ENCODE measurements at places on chromosomes 12 and 14.

DNA sequence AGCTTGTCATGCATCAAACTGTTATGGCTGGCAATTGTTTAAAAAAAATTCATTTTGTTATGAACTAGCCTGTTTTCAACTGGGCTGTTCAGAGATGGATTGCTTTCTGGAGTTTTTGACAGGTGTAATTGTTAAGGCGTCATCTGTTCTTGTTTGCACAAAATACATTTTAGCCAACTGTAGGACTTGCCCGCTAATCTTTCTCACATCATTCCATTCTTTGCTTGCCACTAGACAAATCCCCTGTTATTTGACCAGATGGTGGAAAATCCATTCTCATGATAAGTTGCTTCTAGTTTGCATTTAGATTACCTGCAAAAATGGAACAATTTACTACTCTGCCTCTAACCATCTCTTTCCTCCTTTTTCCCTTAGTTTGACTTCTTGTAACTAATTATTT, 114.3 kb downstream of the NPAS3 start:
- no peak for DNase-seq

GRCh38 chr12:79262938-79263337, 398.4 kb downstream of the SYT1 start:
- no peak for DNase-seq

DNA sequence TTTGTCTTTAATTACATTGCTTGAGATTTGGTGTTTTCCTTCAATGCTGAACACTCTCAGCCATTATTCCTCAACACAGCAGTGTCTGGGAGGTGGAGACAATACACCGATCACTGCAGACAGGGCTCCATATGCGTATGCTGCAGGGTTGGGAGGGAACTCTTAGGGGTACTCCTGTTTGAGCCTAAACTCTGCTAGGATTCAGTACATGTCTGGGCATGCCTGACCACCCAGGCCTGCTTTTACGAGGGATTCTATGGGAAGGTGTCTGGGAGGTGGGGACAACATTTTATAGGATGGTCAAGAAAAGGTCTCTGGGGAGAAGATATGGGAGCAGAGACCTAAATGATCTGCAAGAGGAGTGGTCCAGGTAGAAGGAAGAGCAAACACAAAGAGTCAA, 34.3 kb downstream of the DHRS2 start:
- no peak for DNase-seq

- DNase-seq, result no peak
Observed at GRCh38 chr12:107282628-107283027, 189.3 kb upstream of the CRY1 start.

GRCh38 chr12:15963271-15963670, 52.1 kb downstream of the DERA start:
- DNase-seq, result no peak

DNA sequence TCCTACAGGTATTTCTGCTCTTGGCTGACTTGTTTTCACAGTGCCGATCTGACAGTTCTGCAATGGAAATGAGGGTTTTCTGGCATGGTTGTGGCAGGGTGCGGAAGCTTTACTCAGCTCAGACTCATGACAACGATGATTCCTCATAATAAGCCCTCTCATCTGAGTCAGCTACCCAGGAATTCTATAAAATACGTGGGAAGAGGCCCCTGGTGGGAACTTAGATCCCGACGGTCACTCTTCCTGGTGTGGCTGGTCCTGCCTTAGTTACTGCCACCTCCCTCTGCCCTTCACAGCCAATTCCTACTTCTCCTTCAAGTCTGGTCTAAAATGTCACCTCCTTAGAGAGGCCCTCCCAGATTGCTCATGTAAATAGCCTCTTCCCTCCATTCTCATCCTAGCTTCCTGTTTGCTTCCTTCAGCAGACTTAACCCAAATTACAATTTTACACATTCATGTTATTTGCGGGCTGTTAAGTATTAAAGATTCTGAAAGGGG, 104.2 kb upstream of the MAP1LC3B2 start:
- DNase-seq, result peak; percentile 20

DNA sequence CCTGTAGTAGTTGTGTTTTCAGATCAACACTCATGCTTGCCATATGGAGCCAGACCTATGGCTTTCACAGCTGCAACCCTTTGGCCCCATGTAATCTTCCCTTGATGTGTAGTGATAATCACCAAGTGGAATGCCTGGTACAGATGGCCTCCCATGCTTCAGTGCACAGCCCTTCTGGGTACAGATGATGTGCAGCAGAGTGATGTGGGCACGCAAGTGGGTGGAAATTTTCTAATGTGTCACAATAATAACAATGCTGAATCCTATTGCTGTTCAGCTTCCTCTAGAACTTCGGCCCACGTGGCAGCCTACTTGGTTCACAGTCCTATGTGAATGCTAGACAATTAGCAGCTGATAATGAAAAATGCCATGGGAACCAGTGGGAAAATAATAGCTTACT, 188.1 kb downstream of the SNAPC1 start:
- no peak for DNase-seq

DNA sequence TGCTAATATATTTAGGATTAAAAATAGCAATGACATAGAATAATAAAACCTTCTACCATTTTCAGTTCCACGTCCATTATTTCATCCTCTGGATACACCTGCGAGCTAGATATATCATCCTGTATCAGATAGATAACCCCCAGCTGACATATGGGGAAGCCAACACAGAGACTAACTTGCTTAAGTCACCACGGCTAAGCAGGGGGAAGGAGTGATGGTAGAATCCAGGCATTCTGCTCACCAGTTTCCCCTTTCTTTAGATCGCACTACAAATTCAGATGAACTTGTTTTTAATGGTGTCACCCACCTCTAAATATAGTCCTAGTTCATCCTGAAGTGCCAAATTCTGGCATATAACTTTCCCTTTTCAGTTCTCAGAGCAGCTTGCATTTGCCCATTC, 110.1 kb downstream of the TXNDC16 start:
- no peak for DNase-seq

GRCh38 chr12:116832353-116832752, 48.9 kb downstream of the HRK start:
- DNase-seq, result no peak

- DNase-seq, result no peak
Observed at GRCh38 chr12:100399095-100399494, 42.2 kb downstream of the SLC17A8 start.

DNA sequence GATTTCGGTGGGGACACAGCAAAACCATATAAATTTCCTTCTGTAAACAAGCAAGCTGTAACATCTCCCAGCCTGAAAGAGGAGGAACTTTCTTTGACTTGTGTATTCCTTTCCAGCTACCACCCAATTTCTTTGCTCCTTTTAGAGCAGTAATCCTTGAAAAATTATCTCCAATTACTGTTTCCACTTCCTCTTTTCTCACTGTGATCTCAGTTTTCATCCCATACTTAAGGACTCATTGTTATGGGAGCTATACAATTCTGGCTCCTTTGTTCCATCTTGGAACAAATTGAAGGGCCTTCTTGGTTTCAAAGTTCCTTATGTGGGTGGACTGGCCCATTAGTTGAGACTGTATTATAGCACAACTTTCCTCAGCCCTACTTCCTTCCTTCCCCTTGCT, 152.6 kb downstream of the AKAP6 start:
- DNase-seq, result no peak

DNA sequence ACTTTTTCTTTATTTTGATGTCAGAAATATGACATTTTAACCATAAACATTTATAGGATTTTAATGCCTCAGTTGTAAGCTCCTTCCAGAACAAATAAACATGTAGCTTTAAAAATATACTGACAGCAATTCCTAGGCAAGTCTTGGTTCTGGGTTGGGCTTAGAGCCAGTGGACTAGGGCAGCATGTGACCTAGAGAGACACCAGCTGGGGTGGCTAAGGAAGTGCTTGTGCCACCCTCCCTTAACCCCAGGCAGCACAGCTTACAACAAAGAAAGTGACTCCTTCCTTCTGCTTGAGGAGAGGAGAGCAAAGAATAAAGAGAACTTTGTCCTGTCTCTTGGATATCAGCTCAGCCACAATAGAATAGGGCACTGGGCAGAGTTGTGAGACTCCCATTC, 61.6 kb upstream of the KTN1 start:
- no peak for DNase-seq

GRCh38 chr12:90399357-90399756, 555.6 kb downstream of the CCER1 start:
- DNase-seq, result no peak

DNA sequence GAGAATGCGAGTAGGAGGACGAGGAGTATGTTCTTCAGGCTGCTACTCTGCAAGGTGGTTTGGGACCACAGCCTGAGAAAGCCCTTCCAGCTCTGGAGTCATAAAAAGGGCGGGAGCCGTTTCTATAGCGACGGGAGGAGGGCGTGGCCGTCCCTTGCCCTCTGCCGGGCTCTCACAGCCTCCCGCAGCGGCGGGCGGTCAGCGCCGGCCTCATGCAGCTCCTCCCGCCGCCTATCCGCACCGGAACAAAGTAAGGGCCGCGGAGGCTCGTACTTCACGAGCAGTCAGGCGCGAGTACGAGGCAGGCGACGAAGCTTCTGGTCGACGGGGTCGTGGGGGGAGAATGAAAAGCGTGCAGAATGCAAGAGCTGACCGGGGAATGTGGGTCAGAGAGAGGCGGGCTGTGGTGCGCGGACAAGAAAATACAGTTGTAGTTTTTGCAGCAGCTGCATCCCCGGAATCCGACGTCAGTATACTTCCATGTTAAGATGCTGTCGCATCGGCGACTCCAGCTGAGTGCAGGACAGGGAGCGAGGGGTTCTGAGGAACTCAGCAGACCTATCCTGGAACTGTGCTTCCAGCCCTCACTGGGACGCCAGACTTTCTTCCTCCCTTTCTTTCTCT, at the start of gene DYRK4:
Gene DYRK4, plus strand, starts transcription at position 175 of the 624 bp plus-strand sequence. Its CDS starts 38 bp downstream, at position 213.
- DNase-seq, result no peak

GRCh38 chr14:69763761-69764510, 3.0 kb upstream of the SRSF5 start:
- DNase-seq, result no peak

GRCh38 chr12:24903329-24904088, 45.4 kb downstream of the BCAT1 start:
- no peak for DNase-seq

DNA sequence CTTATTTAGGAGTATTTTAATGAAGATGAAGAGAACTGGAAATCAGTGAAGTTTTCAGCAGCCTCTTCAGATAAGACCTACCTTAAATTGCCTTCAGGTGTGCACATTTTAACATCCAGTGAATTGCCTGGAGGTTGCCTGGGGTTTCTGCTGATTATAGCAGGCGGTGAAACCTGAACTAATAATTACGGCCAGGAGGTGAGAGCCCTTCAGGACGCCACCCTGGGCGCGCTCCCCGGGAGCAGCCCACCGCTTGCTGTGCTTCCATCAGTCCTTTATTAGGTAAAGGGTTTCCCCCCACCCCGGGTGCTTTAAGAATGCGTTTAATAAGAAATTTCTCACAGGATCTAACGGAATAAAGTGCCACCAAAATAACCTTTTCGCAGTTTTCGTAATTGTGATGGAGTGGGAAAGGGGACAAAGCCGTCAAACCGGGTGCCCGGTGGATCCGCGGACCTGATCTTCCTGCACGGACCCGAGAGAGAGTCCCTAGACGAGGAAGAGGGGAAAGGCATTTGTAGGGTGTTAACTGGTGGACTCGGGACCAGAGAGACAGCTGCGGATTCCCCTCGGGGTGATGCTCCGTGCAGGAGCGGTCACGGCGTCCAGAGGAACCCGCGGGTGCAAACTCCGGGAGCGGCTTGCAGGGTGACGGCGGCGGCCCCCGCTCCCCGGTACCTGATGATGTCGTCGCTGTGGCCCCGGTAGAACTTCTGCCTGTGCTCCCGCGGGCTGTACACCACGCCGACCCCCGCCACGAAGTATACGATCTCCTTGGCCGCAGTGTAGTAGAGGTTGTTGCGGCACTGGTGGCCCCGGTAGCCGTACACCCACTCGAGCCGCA, 902 bp downstream of the EML5 start:
- no peak for DNase-seq

GRCh38 chr12:5017638-5018348, 25.9 kb upstream of the KCNA5 start:
- no peak for DNase-seq

DNA sequence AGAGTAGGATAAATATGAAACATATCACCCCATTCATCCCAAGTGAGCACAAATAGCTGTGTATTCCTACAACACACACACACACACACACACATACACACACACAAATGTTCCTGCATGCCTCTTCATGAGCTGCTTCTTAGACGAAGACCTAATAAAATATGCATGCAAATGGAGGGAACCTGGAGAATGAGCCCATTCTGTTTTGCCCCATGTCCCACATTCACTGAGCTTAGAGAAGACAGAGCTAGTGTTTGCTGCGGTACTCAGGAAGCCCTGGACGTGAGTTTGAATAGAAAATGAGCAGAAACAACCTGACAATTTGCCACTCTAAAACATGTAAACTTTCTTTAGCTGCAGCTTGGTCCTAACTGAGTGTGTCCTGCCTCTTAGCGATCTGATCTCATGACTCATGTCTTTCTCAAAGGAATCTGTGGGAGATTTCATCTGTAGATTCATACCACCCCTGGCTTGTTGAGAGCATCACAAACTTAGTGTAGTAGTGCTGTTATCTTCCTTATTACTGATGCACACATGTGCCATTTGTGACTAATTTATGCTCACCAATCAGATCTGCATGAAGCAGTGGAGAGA, 86.8 kb downstream of the ITPR2 start:
- DNase-seq, result no peak
